ENCODE measurements at places on chromosomes 3 and 15.

DNA sequence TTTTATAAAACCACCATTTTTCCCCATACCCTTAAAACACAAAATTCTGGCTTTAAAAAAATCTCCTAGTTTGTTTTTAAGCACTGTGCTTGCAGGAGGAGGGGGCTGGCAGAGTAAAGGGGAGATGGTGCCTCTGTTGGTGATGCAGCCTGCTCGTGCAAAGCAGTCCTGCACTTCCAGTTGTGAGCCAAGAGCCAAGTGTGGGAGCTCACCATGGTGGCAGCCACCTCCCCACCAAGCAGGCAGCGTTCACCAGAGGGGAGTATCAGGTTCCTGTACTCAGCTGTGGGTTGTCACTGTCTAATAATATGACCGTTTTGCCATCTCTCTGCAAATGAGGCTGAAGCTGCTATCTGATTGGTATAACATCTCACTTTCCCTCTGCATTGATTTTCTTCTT, 164.8 kb downstream of the SYNPR start:
- no peak for DNase-seq

DNA sequence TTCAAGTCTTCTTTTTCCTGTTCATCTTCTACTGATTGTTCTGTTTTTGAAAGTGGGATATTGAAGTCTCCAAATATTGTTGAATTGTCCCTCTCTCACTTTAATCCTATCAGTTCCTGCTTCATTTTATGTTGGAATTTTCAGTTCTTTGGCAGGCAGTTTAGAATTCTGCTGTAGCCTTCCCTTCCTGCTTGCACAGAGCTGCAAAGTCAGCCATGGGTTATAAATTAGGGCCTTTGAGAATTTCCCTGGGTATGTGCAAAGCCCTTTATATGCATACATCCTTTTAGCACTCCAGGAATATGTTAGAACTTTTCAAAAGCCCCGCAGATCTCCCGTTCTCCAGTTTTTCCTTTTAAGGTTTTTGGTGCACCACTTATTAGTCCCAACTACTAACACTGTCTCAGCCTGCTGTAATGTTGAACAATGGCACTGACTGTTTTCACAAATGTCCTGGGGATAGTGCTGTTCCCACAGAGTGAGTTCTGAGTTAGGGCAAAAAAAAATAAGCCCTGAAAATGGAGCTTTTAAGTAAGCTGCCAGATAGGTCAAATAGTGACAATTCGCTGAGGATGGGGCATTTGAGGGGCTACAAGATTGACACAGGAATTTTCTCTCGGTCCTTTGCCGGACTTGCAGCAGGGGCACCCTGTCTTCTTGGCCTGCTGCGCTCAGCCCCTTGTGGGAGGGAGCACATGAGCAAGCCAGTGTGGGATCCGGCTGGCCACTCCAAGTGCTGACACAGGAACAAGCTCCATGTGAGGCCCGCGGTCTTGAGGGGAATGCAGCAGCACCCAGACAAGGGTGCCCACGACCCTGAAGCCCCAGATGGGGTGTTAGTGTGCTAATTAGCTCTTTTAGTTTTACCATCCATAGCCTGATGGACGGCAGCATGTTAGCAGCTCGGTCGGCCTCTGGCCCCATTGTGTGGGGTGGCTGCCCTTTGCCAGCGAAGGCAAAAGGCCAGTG, 96.0 kb downstream of the VPS8 start:
- DNase-seq = no peak

DNA sequence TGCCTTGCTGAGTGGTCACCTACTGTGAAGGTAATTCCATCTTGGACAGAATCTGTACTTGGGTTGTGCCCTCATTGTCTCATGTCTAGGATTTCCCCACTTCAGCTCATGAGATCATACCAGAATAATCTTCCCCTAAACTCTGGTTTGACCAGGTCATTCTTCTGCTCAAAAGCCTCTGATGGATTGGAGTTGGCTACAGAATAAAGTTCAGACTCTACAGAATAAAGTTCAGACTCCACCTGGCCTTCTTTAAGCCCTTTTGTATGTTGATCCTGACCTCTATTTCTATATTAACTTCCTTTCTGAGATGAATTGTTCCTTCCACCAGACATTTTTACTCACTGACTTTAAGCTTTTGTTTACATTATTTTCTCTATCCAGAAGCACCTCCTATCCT, 6.4 kb upstream of the GLCE start:
- DNase-seq = no peak

- no peak for DNase-seq
Measured at GRCh38 chr3:141331377-141332318, 36.7 kb upstream of the ZBTB38 start.

DNA sequence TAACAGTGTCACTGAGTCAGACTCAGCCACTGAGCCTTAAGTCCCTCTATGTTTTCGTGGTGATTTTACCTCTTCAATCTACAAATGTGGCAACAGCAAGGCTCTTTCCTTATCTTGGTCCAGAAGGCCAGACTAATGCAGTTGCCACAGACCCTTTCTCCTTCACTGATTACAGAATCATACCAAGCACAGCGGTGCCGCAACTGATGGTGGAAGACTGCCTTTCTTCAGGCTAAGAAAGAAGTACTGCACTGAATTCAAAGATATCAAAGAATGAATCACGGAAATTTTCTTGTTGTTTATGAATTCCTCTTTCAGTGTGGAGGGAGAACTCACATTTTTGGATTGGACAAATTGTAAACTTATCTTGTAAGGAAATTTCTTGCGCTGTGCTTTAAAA, 18.6 kb downstream of the DCP1A start:
- DNase-seq = no peak

- no peak for DNase-seq
Measured at GRCh38 chr15:23397779-23398178, 43.2 kb downstream of the GOLGA8S start.

GRCh38 chr15:71294251-71294910, 179.1 kb downstream of the THSD4 start:
- DNase-seq = no peak

Measured in activated naive CD8-positive, alpha-beta T cell treated with anti-CD3 and anti-CD28 coated beads, Interleukin-2, amount 10 ng/mL, durations not matched to agents 7 days and 5 days (primary cell).